ENCODE measurements at places on chromosomes 12 and 14. TPM values are rescaled to one million over a fixed set of nuclear protein-coding genes. Genes with fewer than 3 reads are reported as not detected.

DNA sequence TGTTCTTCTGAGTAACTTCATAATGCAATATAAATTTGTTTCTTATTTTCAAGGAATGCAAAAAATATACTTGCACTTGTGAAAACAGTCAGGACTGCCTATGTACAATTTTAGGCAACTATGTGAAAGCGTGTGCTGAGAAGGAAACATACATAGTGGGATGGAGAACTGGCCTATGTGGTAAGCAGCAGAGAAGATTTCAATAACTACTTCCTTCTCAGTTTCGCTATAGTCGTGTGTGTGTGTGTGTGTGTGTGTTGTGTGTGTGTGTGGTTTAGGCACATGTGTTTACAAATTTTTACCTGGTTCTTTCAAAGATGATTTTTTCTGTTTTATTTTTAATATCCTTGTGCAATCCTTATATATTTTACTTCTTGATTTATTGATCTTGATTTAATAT, 211.8 kb downstream of the LRRK2 start:
- no peak for DNase-seq

GRCh38 chr14:104732355-104732804, 8.4 kb downstream of the ADSS1 start:
- no peak for DNase-seq

DNA sequence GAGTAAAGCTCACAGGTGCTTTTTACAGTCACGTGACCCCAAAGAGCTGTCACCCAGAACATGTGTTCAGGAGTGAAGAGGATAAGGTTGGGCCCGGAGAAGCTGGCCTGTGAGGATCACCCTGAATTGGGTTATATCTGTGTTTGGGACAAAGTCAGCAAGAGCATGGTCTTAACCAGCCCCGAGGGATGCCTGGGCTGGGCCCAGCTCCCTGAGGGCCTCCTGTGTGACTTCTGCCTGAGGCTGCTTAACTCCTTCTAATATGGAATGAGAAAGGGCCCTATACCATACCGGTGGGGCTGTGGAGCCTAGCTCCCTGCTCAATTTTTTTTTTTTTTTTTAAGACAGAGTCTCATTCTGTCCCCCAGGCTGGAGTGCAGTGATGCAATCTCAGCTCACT, 2.5 kb downstream of the CDCA4 start:
- no peak for DNase-seq

DNA sequence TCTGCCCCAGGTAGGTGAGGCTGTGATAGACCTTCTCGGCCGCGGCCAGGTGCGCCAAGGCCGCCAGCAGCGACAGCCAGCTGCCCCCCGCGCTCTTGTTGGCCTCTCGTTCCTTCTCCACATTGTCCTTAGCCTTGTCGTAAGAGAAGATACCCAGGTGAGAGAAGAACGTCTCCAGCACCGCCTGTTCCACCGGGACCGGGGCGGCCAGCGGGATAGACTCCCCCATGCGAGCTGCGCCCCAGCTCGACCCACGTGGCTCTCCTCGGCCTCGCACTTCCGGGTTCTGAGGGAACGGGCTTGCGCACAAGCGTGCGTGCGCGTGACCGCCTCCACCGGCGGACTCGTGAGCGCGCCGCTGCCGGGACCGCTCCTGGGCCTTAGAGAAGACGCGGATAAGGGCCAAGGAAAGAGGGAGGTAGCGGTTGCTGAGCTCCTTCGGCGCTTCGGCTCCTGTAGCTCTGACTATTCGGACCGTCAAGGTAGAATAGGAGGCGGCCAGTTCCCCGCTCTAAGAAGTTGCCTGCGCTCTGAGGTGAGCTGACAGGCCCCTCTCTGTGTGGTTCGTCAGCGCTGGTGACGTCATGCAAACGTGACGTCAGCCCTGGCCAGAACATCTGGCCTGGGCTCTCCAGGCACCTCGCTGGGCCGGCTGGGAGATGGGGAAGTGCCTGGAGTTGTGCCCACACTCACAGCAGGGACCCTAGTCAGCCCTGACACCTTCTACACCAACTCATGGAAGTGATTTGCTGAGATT, at the start of gene KICS2:
Gene KICS2, minus strand, starts transcription at position 288 of the 757 bp plus-strand sequence. Its CDS starts 59 bp downstream, at position 229.
- peak; percentile 92 for DNase-seq

DNA sequence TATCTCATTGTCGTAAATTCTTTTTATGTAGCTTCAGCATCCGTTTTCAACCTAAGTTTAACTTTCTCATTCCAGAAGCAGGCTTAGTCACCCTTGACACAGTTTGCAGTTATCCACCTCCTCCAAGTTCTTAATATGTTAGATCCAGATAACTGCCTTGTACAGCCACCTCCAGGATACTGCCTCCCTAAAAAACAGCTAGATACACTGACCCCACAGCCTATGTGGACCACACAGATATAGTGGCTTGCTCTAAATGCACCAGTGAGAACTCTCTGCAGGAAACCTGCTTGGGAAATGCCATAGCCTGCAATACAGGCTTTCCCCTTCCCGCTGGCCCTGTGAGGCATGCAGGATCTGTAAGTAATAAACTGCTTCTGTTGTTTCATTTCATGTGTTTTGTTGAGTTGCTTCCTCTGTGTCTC, 11.1 kb upstream of the RTL1 start:
- DNase-seq, result no peak

- DNase-seq, result peak; percentile 31
Observed at GRCh38 chr12:46342562-46343033, 30.0 kb downstream of the SLC38A2 start.

DNA sequence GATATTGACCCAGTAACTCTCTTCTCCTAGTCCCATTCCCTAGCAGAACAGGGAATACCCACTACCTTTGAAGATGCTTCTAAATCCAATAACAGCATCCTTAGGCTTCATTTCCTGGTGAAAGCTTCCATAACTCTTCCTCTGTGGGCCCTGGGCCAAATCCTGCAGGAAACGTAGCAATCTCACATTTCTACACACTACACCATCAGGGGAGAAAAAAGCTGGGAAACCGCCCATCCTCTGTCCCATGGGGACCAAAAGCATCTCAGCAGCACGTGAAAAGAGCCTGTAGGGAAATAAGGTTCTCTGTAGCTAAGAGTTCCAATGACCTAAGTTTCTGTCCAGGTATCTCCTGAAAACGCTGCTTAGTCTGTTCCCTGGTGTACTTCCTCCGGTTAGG, 340.2 kb downstream of the DPF3 start:
- DNase-seq, result no peak

- DNase-seq, result no peak
Observed at GRCh38 chr12:71214511-71215285, 56.9 kb upstream of the TSPAN8 start.

GRCh38 chr12:54007538-54008259, 1.1 kb upstream of the HOXC8 start:
- no peak for DNase-seq

GRCh38 chr12:26195250-26195640, at the start of gene SSPN:
Gene SSPN (plus strand): TSS chr12:26195573. CDS start chr12:26195673, 100 bp downstream.
- DNase-seq, result peak; percentile 76

DNA sequence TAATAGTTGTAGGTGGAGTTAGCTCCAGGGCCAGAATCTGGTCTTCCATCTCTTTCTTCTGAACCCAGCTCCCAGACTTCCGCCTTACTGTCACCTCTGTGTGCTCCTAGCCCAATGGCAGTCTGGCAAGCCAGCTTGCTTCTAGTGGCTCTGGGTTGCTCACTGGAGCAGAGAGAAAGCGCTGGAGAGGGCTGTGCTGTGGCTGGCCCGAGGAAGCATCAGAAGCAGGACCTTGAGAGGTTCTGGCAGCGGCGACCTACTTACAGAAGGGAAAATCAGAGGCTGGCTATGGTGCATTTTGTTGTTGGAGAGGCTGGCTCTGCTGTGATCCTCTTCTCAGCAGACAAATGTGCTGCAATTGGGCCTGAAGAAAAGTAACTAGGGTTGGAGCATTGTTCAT, 28.6 kb downstream of the KCNA5 start:
- no peak for DNase-seq

GRCh38 chr12:49019443-49020324, 1.1 kb upstream of the PRKAG1 start:
- no peak for DNase-seq

DNA sequence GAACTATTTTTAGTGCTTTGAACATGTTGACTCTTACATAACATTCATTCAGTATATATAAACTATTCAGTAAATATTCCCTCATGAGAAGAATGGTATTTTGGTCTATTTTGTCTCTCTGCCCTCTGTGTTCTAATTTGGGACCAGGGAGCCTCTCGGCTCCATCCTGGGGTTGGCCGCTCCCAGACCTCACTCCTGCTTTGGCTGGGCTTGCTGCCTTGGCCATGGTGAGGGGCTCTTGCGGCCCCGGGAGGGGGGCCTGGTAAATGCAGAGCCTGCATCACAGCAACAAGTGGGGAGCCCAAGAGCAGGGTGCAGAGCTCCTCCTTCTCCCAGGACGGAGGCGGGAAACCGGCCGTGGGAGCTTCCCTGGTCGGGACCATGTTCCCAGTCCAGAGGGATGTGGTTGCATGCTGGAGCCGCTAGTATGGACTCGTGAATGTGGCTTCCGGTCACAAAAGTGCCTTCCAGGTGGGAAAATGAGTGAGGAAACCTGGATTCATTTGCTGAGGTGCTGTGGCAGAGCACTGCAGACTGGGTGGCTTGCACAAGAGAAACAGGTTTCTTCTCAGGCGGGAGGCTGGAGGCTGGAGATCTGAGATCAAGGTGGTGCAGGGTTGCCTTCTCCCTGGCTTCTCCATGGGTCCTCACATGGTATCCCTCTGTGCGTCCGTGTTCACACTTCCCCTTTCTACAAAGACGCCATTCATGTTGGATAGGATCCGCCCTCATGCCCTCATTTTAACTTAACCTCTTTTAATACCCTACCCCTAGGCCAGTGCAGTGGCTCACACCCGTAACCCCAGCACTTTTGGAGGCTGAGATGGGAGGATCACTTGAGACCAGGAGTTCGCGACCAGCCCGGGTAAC, 250.2 kb downstream of the CACNA1C start:
- no peak for DNase-seq

DNA sequence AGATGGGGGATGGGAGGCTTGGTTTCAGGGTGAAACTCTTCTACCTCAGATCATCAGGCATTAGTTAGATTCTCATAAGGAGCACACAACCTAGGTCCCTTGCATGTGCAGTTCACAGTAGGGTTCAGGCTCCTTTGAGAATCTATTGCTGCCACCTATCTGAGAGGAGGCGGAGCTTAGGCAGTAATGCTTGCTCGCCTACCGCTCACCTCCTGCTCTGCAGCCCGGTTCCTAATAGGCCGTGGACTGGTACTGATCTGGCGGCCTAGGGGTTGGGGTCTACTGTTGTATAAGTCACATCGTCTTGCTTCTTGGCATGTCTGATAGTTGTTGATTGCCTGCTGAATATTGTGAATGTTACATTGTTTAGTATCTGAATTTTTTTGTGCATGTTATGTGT, 12.2 kb downstream of the SCYL2 start:
- no peak for DNase-seq

DNA sequence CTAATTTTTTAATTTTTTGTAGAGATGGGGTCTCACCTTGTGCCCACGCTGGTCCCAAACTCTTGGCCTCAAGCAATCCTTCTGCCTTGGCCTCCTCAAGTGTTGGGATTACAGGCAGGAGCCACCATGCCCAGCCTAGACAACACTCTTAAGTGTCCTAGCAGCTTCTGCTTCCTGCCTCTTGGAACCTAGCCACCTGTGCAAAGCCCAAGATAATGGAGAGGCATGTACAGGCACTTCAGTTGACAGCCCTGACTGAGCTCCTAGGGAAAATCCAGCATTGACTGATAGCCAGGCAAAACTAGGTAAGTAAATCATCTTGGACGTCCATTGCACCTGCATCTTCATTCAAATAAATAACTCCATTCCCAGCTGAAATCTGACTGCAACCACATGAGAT, 15.5 kb downstream of the COX14 start:
- DNase-seq, result no peak

GRCh38 chr14:51028851-51029754, 65.8 kb downstream of the TRIM9 start:
- DNase-seq, result no peak

GRCh38 chr14:91158091-91158790, 44.4 kb downstream of the DGLUCY start:
- DNase-seq, result no peak

DNA sequence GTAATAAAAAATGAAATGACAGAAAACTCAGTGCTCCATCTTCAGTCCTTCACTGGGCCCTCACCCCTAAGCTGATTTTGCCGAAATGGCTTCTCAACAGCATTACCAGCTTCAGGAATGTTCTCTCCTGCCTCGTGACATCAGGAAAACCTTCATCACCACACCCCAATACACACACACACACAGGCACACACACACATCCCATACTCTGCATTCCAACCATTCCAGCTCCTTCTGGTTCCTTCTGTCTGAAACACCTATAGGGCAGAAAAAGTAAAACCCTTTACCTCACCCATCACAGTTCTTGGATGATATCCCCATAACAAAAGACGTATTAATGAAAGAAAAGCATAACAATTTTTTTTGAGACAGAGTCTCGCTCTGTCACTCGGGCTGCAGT, 75.9 kb downstream of the CCDC60 start:
- DNase-seq, result no peak

DNA sequence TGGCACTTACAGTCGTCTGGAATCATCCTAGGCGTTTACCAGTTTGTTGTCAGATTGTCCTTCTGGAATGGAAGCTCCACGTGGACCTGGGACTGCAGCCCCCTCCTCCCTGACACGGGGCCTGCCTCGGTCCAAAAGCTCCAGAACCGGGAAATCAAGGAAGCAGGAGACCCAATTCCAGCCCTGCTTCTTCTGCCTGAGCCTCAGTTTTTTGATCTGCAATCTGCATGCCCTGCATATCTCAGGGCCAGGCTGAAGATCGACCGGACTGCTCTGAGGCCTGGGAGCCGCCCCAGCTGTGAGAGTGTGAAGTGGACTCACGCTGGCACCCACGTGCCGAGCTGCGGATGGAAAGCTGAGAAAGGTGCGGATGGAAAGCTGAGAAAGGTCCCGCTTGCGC, 98.6 kb downstream of the SETD3 start:
- DNase-seq, result no peak

DNA sequence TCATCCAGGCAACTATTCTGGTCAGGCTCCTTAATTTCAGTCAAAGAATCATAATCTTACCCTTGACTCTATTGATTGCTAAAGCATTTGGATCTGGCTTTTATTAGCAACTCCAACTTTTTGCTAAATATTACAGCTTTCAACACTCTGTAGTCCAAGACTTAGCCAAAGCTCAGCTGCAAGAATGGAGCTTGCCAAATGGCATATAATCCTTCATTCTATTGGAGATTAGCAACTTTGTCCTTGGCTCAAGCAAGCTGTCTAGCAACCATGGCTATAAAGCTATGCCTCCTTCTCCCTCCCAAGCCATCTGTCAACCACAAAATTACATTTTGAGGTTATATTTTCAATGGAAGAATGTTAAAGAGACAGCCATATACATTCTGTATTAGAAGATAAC, 23.1 kb upstream of the NID2 start:
- no peak for DNase-seq

- no peak for DNase-seq
Observed at GRCh38 chr12:42557586-42558172, 31.9 kb downstream of the PRICKLE1 start.

- no peak for DNase-seq
Observed at GRCh38 chr12:2352203-2352602, 299.4 kb downstream of the CACNA1C start.

- DNase-seq, result no peak
Observed at GRCh38 chr14:24481622-24482324, 26.3 kb downstream of the CMA1 start.

Gene KRT80
- 7.6 TPM for polyA plus RNA-seq

Gene TDRD9
- 0.66 TPM for polyA plus RNA-seq

Gene EPS8
- 34.3 TPM for polyA plus RNA-seq

Gene TMX1
- 32.1 TPM for polyA plus RNA-seq

Gene GAPDH
- polyA plus RNA-seq, result 4,845 TPM

Gene NOC4L
- polyA plus RNA-seq, result 8.6 TPM

Gene RFLNA
- 5.5 TPM for polyA plus RNA-seq

Gene SLCO1B3
- polyA plus RNA-seq, result not detected

Gene KERA
- polyA plus RNA-seq, result 14.8 TPM
